ENCODE measurements at places on chromosomes 7 and 10. TPM values are rescaled to one million over a fixed set of nuclear protein-coding genes. Genes with fewer than 3 reads are reported as not detected.

- DNase-seq: no peak
These were observed 104.5 kb downstream of the CXCL12 start for GRCh38 chr10:44280226-44281014.

GRCh38 chr7:99272476-99273045 lies at the start of gene MYH16:
Gene MYH16, plus strand, starts transcription at chr7:99272839.
- DNase-seq: no peak

DNA sequence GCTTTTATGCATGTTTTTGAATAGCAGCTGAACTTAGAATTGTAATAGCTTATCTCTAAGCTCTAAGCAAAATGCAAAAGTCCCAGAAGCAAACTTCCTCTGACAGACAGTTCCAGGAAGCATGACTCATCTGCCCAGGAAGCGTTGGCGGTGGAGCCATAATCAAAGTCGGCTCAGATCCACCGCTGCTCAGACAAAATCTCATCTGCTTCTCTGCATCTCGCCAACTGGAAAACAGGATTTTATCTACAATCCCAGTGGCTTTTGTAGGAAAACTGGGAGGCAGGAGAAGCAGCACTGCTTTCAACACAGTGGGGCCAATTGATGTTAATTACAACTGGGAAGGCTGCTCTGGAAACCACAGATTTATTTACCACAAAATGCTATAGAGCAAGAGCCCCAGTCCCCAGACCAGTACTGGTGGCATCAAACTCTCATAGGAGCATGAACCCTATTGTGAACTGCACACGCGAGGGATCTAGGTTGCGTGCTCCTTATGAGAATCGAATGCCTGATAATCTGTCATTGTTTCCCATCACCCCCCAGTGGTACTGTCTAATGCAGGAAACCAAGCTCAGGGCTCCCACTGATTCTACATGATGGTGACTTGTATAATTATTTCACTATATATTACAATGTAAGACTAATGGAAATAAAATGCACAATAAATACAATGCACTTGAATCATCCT lies 99.9 kb downstream of the CUBN start:
- DNase-seq: peak; percentile 85

Gene GJC3
- not detected for total RNA-seq

Gene PCGF5
- 16.3 TPM for total RNA-seq

DNA sequence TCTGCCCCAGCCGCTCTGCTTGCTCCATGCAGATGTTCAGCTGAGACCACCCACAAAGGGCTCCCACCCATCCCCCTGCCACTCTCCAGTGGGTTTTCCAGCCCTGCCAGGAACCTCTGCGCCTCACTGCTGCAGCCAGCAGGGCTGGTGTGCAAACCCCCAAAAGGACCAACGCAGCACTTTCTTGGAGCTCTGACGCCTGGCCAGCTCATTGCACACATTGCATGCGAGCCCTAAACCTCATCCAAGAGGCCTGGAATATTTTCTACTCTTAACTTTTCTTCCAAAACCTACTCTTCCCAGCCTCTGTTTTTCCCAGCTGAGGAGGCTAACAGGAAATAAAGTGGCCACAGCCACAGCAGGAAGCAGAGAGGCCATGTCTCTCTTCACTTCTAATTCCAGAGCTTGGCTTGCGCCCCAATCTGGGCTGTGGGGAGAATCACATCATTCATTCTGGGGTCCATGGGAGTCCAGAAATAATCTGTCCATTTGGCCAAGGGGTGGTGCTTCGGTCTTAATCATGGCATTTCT lies 4.6 kb upstream of the FAM170B start:
- DNase-seq: peak; percentile 67

GRCh38 chr7:80346704-80347103 lies 165.2 kb downstream of the GNAT3 start:
- DNase-seq: no peak

DNA sequence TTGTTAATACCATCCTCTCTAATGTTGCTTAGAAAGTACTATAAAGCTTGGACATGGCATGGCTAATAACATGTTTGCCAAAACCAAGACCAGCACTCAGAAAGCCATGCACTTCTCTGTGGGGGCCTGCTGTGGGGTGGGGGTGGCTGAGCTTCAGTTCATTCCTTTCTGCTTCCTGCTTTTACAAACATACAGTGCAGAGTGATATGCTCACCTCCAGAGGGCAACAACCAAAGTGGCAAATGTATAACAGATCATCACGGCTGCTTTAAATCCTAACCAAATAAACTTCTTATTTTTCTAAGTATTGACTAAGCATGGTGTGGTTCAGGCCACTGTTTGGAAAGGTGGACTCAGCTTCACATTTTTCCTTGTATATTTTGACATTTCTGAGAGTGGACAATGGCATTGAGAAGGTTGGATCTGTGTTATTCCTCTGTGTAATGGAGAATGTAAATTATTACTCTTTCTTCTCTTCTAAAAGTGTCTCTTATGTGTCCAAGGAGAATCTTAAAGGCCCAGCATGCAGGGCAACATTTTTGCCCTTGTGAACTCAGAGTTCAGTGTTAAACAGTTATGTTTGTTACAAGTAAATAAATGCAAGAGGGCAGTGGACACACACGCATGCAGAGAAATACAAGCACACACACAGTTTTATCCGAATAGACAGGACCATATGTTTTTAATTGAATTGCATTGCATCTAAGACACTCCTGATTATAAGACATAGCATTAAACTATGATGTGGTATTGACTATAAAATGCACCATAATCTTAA lies 186.1 kb downstream of the HERPUD2 start:
- no peak for DNase-seq

Gene MTERF1
- 1.2 TPM for total RNA-seq

Gene CD36
- 346 TPM for total RNA-seq

GRCh38 chr7:20744954-20745446 lies 41.7 kb downstream of the SP8 start:
- DNase-seq: no peak

GRCh38 chr10:86258941-86259340 lies 107.7 kb downstream of the GRID1 start:
- peak; percentile 10 for DNase-seq

Gene GJD4
- total RNA-seq: not detected

Gene AKR1C4
- total RNA-seq: not detected

DNA sequence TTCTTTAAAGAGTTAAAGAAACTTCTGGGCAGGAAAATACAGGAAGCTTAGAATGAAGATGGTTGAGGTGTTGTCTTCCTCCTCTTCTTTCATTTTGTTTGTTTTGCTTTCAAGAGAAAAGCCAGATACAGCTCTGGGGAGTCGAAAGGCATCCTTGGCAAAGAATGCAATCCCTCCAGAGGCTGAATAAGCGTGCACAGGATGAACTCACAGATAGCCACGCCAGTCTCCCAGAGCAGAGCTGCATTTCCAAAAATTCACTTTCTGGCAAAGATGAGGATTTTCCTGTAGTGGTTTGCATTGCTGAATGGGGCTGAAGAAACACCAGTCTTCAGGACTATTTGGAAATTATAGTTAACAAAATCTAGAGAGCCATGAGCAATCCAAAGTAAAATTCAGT lies 336.4 kb downstream of the NRG3 start:
- DNase-seq: peak; percentile 11

- DNase-seq: peak; percentile 22
These were observed 8.3 kb upstream of the SLC18A3 start for GRCh38 chr10:49601857-49602256.

DNA sequence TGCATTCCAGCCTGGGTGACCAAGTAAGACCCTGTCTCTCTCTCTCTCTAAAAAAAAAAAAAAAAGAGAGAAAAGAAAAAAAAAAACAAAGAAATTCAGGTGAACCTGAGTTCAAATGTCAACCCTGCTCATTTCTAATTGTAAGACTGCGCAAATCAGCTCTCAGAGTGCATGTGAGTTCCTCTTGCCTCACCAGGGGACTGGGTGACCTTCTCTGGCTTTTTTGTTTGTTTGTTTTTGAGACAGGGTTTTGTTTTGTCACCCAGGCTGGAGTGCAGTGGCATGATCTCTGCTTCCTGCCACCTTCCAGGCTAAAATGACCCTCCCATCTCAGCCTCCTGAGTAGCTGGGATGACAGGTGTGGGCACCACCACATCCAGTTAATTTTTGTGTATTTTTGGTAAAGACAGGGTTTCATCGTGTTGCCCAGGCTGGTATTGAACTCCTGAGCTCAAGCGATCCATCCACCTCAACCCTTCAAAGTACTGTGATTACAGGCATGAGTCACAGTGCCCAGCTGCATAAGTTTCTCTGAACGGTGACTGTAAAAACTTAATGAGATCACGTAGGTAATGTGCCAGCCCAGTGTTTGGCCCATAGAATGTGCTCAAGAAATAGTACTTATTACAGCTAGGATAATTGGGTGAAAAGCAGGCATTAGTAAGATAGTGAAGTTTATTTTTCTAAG lies 45.3 kb upstream of the BAMBI start:
- no peak for DNase-seq

- DNase-seq: peak; percentile 87
These were observed 944 bp downstream of the PCOLCE start for GRCh38 chr7:100602889-100603725.

- no peak for DNase-seq
These were observed 23.8 kb upstream of the AHR start for GRCh38 chr7:17274551-17275245.

Gene PDGFA
- 47.5 TPM for total RNA-seq

Data from stomach (tissue), 19 donors.